ENCODE measurements at places on chromosomes 1 and 21.

DNA sequence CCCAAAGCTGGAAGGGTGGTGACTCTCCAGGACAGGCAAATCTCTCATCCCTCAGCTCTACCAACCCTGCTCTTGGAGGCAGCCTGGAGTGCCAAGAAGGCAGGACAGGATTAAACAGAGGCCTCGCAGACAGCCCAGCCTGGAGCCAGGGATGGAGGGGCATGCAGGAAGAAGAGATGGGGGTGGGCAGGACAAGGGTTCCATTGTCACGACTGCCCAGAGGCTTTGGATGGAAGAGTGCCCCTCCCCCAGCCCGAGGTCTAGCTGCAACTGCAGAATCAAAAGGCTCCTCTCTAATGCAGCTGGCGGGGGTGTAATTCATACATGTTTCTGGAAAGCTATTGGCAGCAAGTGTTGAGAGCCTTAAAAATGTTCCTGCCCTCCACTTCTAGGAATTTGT is 8.8 kb downstream of the RAB7B start:
- no peak for DNase-seq

DNA sequence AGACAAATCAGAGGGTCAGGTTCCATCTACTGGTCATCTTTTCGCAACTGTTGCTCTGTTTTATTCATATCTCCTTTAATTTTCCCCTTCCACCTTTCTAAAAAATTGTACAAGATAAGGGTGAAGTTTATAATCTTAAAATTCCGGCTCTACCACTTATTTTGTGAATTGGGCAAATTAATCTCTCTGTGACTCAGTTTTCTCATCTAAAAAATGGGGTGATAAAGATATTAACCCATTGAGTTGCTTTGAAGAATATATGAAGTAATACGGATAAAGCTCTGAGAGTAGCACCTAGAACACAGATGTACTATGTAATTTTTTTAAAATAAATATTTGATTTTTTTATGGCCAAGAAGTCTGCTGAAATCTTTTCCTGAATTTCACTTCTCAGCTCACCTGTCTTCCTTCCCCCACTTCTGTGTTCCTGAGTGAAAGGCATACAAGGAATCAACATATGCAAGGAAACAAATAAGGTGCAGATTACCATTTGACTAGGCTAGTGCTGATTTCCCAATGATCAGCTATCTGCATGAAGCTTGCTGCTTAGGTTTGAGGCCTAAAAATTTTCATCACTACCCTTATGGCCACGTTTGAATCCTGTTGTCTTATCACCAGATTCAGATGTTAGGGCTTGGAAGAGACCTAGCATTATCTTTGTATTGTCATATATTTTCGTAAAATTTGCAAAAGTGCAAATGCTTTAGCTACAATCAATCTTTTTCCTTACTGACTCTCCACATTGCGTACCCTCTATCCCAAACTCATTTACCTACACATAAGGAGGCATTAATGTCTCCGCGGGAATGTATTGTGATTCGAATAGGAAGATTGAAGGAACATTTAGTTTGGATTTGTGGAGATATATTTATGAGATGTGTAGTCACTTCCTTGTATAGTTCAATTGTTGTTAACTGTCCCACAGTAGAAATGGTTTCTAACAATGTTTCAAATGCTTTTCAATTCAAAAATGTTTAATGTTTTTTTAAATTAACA is 718.3 kb upstream of the PTBP2 start:
- no peak for DNase-seq

GRCh38 chr1:24341260-24341659 is 22.1 kb downstream of the GRHL3 start:
- no peak for DNase-seq

DNA sequence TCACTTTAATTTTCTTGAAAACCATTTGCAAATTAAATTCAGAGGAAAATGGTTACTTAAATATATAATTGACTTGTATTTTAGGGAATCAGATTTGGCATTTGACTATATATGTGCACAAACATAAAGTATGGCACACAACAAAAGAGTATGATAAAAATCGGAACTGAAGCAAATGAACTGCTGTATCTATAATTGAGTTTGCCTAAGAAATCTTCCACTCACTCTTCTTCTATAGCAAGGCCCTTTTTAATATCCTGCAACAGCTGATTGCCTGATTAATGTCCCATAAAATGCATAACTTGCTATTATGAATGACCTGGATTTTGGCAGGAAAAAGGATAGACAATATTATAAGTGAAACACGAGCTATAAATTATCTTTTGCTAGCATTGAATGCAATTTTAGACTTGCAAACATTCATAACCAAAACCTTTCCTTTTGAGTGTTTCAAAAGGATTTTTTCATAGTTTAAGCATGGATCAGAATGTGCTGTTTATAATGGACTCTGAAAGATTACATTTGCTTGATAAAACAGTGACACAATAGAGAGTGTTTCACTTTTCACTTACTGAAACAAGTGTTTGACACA is 2204.3 kb downstream of the MRPL39 start:
- DNase-seq, result no peak

DNA sequence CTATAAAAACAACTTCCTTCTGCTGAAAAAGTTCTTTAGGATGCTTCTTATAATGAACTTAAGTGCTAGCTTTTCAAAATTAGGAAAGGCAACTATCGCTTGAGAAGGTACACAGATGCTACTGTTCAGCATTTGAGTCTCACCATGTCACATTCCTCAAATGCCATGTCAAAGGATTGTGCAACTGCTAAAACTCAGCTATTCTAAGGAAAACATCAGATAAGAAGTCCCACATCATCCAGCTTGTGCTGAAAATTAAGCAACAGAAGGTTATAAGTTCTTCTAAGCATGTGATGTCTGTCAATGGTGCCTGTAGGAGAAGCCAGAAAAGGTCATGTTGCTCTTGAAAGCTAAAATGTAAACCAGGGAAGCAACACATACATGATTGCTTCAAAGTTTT is 36.5 kb downstream of the MCOLN2 start:
- no peak for DNase-seq

DNA sequence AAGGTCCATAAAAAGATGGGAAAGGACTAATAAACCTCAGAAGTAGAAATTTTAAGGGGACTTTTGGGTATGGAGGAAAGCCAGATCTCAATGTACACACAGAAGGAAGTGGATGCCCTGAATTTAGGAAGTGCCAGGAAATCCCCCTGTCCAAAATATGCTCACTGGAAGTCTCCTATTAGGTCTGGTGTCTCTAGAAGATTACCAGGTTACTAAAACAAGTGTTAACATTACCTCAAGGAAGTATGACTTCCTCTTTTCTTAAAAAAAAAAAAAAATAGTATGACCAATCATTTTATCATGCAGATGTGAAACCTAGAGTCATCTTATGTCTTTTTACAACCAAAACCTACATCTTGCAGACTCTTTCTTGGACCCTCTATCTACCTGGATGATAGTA is 30.7 kb downstream of the CD58 start:
- DNase-seq, result no peak

GRCh38 chr1:110872745-110873720 is at the start of gene CD53:
CD53 (plus strand) TSS chr1:110873148; CDS start chr1:110891409, 18,261 bp downstream.
- peak; percentile 52 for DNase-seq

Measured in activated T-cell treated with anti-CD3 and anti-CD28 coated beads, Interleukin-2, amount 50 U/mL, for 48 hours (primary cell).